ENCODE measurements at places on chromosomes 12 and 14. TPM values are rescaled to one million over a fixed set of nuclear protein-coding genes. Genes with fewer than 3 reads are reported as not detected.

Gene CLEC9A
- 6.3 TPM for polyA plus RNA-seq

Gene INSM2
- polyA plus RNA-seq: 0.55 TPM

Gene CCDC177
- polyA plus RNA-seq: 0.63 TPM

Gene P3H3
- polyA plus RNA-seq: 19.2 TPM

Gene APOF
- not detected for polyA plus RNA-seq

Gene CD163
- polyA plus RNA-seq: 36.1 TPM

Gene RNF212B
- polyA plus RNA-seq: 18.3 TPM

All from testis (tissue), 5 donors.